ENCODE measurements at places on chromosomes 5 and 9.

- DNase-seq: no peak
Measured at GRCh38 chr9:134975253-134975652, 57.5 kb upstream of the FCN1 start.

DNA sequence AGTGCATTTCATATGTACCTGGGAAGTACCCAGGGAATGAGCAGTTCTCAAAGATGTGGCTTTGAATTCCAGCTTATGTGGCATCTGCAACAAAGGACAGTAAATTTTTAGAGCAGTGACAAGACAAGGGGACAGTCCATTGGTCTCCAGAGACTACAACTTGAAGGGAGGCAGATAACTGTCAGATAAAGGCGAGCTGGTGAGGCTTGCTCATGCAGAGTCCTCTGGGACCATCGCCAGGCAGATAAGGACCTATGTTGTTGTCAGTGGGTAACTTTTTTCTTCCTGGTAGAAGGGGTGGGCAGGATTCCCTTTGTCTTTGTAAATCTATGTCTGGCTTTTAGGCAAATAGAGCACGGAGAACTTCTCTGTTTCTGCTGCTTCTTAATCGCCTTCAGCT, 120.2 kb downstream of the ICE1 start:
- DNase-seq: no peak

DNA sequence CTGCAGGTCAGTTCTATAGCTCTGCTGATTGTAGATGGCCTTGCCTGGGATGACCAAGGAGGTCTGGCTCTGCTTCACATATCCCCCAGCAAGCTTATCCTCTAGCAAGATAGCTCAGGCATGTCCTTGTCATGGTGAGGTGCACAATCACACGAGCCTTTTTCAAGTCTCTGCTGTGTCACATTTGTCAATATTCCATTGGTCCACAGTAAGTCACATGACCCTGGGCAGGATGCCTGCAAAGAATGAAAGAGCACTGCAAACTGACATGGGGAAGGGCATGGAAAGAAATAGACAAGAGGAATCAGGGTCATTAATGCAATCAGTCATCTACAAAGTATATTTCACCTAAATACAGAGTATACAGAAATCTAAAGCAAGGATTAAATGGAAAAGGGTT, 142.0 kb downstream of the RORB start:
- no peak for DNase-seq

- no peak for DNase-seq
Measured at GRCh38 chr5:174531782-174532191, 192.6 kb upstream of the MSX2 start.

DNA sequence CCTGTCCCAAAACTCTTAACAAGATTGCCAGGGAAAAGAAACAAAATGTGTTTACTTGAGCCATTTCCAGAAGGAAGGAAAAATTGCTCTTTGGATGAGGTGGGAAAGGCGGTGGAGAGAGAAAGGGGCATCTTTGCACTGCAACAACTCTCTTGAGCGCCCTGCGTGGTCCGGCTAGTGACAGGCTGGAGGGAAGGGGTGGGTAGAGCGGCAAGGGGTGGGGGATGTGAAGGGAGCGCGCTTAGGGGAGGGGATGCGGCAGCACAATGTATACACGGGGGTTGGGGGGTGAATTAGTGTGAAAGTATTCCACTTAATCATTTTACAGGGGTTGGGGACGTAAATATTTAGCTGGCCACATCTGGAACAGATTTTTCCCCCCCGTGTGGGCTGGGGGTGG, 1.3 kb downstream of the FGF10 start:
- no peak for DNase-seq

DNA sequence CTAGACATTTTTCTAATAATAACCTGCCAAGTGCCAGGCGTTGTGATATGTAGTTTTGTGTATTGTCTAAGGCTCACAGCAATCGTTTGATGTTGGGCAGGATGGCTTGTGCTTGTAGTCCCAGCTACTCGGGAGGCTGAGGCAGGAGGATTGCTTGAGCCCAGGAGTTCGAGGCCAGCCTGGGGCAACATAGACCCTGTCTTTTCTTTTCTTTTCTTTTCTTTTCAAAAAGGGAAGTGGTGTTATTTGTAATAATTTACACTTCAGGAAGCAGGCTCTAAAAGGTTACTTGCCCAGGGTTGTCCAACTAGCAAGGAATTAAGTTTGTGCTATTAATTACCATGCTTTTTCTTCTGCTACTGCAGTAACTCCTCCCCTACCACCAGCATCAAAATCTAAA, 3.2 kb downstream of the ZNF131 start:
- no peak for DNase-seq

DNA sequence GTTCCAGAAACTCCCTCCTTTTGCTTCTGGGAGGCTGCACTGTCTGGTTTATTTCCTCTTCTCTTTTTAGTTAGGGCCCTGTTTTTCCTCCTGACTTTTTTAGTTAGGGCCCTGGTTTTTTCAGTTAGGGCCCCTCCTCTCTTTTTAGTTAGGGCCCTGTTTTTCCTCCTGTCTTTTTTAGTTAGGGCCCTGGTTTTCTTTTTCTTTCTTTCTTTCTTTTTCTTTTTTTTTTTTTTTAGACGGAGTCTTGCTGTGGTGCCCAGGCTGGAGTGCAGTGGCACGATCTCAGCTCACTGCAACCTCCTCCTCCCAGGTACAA, 15.1 kb downstream of the GSN start:
- no peak for DNase-seq

GRCh38 chr5:2165203-2165602, 282.5 kb upstream of the IRX4 start:
- no peak for DNase-seq

- no peak for DNase-seq
Measured at GRCh38 chr5:139391570-139392323, 2.0 kb upstream of the MZB1 start.

- no peak for DNase-seq
Measured at GRCh38 chr9:96305171-96305570, 3.2 kb upstream of the HSD17B3 start.

- DNase-seq: no peak
Measured at GRCh38 chr5:164600274-164600673, 1094.9 kb downstream of the MAT2B start.

Data from dermis microvascular lymphatic vessel endothelial cell (primary cell).